ENCODE measurements at places on chromosomes 13 and 19.

- no peak for DNase-seq
Observed at GRCh38 chr13:43140985-43141384, 117.6 kb downstream of the DNAJC15 start.

DNA sequence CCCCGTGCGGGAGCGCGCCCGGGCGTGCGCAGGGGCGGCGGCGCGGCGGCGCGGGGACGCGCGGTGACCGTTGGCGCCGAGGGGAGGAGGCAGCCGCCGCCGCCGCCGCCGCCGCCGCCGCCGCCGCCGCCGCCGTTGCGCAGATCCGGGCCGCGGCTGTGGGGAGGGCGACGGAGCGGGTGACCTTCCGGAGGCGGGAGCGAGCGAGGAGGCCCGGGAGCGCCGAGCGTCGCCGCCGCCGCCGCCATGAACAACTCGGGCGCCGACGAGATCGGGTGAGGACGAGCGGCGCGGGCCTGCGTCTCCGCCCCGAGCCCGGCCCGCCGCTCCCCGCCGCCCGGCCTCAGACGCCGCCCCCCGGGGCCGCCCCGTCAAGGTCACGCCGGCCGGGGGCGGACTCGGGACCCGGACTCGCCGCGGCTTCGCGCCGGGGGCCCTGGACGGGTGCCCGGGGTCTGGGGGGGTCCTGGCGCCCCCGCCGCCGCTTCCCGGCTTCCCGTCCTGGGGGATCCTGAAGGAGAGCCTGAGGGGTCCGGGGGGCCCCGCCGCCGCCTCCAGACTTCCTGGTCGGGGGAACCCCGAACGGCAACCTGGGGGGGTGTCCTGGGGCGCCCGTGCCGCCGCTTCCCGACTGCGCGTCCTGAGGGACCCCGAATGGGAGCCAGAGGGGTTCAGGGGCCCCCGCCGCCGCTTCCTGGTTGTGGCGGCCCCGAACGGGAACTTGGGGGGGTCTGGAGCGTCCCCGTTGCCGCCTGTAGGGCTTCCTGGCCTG, at the start of gene DAZAP1:
DAZAP1 (plus strand) TSS at position 59 of the 772 bp plus-strand sequence; CDS start at position 247, 188 bp downstream.
- DNase-seq, result no peak

DNA sequence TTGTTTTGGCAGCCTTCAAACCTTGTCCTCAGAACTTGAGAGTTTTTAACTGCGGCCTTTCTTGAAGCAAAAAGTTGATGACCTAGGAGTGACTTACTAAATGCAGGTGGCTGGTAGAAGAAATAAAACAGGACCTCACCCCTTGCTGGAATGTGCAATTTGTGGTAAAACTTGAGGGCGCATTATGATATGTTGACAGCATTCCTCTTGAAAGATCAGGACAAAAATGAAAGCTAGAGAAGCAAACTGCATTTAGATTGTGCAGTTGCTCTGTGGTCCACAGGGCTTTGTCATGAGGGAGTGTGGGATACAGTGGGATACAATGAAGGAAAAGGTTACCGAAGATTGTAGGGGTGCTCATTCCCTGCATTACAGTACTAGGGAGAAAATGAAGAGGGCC, 504.2 kb downstream of the GPC6 start:
- DNase-seq, result no peak

- no peak for DNase-seq
Observed at GRCh38 chr19:54616057-54616456, 14.2 kb upstream of the LILRB1 start.

DNA sequence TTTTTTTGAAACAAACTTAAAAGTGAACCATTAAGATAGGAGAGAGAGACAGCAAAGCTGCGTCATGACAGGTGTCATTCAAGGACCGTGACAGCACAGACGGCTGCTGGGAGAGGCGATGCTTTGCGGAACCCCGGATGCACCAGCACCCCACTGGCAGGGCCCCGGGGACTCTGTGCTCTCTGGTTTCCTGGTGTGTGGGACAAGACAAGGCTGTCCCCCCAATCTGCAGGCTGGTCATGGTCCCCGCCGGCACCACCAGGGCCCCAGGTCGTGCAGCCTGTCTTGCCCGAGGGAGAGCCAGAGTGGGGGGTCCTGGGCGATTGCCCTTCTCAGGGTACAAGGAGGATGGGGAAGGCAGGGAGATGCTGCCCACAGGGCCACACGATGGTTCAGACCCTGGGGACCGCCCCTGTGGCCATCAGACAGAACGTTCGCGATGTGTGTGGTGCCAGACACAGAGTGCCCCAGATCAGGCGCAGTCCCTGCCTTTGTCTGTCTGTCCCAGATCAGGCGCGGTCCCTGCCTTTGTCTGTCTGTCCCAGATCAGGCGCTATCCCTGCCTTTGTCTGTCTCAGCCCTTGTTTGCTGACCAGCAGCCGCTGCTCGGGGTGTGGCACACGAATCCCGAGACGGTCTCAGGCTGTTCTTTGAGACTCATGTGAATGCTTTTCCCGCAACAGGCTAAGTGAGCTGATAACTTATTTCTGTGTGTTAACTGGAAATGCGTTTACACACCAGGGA, 36.1 kb downstream of the ADPRHL1 start:
- no peak for DNase-seq
